ENCODE measurements at places on chromosomes 12 and 14. TPM values are rescaled to one million over a fixed set of nuclear protein-coding genes. Genes with fewer than 3 reads are reported as not detected.

Gene AREL1
- 13.5 TPM for total RNA-seq

Gene PMCH
- not detected for total RNA-seq

Gene GPR137C
- total RNA-seq, result 0.39 TPM

Gene TCL1B
- not detected for total RNA-seq

Gene SMIM41
- not detected for total RNA-seq

Gene PMEL
- 0.44 TPM for total RNA-seq

Gene RHOJ
- 6.6 TPM for total RNA-seq

Gene DHRS2
- not detected for total RNA-seq

Gene SYNDIG1L
- total RNA-seq, result not detected

Gene CIT
- 7.1 TPM for total RNA-seq

Gene STAC3
- 0.20 TPM for total RNA-seq

Gene RDH12
- not detected for total RNA-seq

Gene ASCL1
- total RNA-seq, result not detected

Gene BCAT1
- total RNA-seq, result 48.9 TPM

Gene PLEKHG7
- 0.06 TPM for total RNA-seq

Gene POTEM
- not detected for total RNA-seq

Gene CYP46A1
- total RNA-seq, result 0.19 TPM

Gene PRB2
- total RNA-seq, result not detected

Gene DERA
- 29.5 TPM for total RNA-seq

Gene C12orf76
- total RNA-seq, result 17.5 TPM

Gene CDKL1
- 9.0 TPM for total RNA-seq

Gene KLHDC1
- 3.2 TPM for total RNA-seq

Gene KLHL33
- not detected for total RNA-seq

Gene RBP5
- total RNA-seq, result not detected

Gene TAMALIN
- 16.6 TPM for total RNA-seq

Gene MORN3
- 0.12 TPM for total RNA-seq

Gene NGB
- not detected for total RNA-seq

Gene GLIPR1L1
- not detected for total RNA-seq

Gene RPL10L
- total RNA-seq, result not detected

Gene CLEC2A
- total RNA-seq, result not detected

Gene CS
- total RNA-seq, result 74.3 TPM

Gene TAS2R14
- 1.6 TPM for total RNA-seq

Gene TMEM30B
- total RNA-seq, result not detected

Gene SLC5A8
- not detected for total RNA-seq

Gene TUBA1C
- total RNA-seq, result 150 TPM

Gene C14orf132
- total RNA-seq, result 23.3 TPM

Gene OSBPL8
- 67.8 TPM for total RNA-seq

Gene CLEC4D
- not detected for total RNA-seq

Gene HOXC4
- not detected for total RNA-seq

Gene PLD4
- total RNA-seq, result not detected

Gene FOXG1
- total RNA-seq, result 0.05 TPM

Gene TBX5
- 1.2 TPM for total RNA-seq

Gene LRFN5
- total RNA-seq, result 19.6 TPM

Gene RFX4
- not detected for total RNA-seq

Gene CLEC4C
- not detected for total RNA-seq

Gene AJUBA
- 12.6 TPM for total RNA-seq

Gene LRRK2
- 5.8 TPM for total RNA-seq

Measured in cardiac ventricle fibroblast (primary cell).